Left forelimb (tissue), 1 donor: ENCODE measurements at places on chromosomes 16 and 17.

GRCh38 chr17:79461041-79461440, 149.8 kb downstream of the RBFOX3 start:
- DNase-seq, result no peak

- DNase-seq, result no peak
These were observed 399.5 kb upstream of the TNRC6C start for GRCh38 chr17:77558846-77559626.

- DNase-seq, result no peak
These were observed 21.2 kb upstream of the TAOK1 start for GRCh38 chr17:29368926-29369325.

- no peak for DNase-seq
These were observed 206.8 kb upstream of the MON1B start for GRCh38 chr16:76984196-76984595.

DNA sequence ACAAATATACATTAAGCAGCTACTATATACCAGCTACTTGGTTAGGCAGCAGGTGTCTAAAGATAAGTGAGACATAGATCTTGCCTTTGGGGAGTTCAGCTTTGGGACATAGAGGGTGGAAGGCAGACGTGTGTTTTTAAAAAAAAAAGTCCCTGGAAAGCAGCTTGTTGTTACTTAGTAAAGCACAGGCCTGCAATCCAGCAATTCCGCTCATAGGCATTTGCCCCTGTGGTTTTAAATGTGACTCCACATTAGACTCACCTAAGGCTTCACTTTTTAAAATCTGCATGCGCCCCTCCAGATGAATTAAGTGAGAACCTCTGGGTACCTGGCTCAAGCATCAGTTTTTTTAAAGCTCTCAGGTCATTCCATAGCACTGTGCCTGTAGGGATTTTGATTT, 7.2 kb upstream of the MLYCD start:
- no peak for DNase-seq

- no peak for DNase-seq
These were observed 73.7 kb downstream of the ADCY9 start for GRCh38 chr16:4042581-4042980.

GRCh38 chr17:82051776-82052637, at the start of the genes GPS1 and RFNG:
Gene GPS1 (plus strand): TSS chr17:82051898. CDS start chr17:82051932, 34 bp downstream.
Gene RFNG (minus strand): TSS chr17:82051811. CDS start chr17:82051766, 45 bp downstream.
- peak; percentile 87 for DNase-seq

DNA sequence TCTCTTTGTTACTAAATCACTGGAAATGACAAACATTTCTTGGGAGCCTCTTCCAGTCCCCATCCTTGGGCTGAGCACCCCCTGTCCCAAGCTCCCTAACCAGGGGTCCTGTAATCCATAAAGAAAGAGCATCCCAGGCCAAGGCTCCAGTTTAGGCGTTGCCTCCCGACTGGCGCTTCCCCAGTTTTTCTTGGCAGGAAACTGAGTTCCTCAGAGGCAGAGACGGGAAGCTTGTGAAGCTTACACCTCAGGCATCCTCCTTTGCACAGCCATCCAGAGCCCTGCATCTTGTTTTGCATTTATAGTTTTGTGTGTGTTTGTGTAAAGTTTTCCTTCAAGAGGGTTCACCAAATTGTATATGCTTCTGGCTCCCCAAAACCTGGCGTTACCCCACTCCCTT, 7.1 kb downstream of the COPZ2 start:
- DNase-seq, result no peak

- DNase-seq, result peak; percentile 60
These were observed 9.9 kb downstream of the PER1 start for GRCh38 chr17:8142158-8142886.

DNA sequence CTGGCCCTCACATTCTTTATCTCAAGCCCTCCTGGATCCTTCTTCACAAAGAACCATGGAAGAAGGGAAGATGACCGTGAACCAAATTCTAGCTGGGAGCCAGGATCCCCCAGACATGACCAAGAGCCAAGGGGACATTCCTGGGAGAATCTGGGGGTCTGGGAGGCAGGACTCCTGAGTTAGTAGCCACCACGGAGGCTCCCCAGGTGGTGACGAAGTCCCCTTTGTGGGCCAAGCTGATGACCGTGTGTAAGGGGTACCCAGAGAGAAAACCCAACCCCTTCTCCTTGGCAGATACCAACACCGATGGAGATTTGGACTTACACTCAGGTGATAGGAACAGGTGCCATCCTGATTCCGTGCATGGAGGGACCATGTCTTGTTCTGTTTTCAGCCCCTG, 6.8 kb upstream of the GFAP start:
- no peak for DNase-seq

DNA sequence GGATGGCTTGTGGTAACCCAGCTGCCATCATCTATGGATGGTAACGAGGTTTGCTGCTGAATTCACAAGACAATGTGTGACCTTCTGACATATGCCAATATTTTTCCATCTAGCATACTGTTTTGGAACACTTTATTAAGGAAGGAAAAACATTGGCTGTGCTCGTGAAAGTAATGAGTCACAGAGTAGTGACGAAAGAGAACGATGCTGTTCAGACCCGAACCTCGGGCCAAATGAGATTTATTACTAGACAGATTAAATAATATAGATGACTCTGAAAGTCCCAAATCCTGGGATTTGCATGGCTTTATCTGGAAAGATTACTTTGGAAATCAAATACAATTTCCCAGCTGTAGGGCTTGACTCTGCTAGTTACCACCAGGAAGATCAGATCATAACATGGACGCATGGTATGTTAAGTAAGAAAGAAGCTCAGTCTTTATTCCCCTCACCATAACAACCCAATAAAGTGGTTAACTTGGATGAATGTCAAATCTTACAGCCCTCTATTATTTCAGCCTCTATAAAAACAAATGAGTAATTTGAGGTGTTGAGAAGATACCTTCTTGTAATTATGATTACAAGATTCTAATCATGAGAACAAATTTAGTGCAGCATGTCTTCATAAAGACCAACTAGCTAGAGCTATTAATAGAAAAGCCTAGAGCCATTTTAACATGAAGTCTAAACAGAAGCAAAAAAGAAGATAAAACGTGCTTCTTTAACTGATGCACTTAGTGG, 32.6 kb downstream of the ERN1 start:
- no peak for DNase-seq

DNA sequence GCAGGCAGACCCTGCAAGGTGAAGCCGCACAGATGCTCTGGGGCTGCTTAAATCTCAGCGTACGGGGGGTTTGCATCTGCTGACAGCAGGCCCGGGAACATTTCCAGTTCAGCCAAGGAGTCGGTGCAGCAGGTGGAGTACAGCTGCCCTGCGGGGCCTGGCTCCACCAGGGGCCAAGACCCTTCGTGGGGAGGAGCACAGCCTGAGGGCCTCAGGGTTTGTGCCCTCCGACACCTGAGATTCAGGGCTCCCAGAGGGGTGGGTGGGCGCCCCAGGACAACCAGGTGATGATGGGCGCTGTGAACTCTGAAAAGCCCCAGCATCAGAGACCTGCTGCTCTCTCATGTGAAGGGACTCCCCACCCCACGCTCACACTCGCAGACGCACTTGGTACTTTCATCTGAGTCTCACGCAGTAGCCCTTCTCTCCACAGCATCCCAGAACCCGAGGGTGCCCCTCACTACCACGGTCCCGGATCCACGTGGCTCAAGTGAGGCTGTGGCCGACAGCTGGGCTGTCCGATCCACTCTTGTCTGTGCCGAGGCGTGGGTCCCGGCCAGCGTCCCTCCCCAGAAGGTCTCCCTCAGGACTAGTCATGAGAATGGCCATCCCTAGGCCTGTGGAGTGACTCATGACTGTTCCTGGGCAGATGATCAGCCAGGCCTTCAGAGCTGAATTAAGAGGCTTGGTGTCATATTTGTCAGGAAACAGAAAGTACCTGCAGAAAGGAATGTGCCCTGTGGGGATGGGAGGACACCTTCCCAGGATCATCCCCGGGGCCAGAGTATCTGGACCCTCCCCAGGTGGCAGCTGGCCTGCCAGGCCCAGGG, 29.6 kb downstream of the ACSF3 start:
- DNase-seq, result no peak

DNA sequence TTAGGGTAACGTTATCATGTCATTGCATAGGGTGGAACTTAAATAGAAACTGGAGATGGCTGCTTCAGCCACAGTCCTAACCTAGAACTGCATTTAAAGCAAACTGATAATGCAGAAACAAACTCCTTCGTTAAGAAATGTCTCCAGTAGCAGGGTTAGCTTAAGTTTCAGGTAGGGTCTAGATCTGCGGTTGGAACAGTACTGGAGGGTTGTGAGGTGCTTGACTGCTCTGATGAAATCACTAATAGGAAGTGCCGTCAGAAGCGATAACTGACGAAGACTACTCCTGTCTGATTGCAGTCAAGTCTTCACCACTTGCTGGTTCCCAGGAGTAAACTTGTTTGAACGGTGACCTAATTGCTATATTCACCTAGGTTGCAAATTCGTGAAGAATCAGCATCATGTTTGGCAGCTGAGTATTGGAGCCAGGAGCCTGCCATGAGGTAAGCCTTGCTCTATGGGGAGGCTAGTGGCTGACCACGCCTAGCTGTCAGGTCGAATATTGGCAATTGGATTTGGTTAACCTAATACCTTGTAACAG, 24.5 kb downstream of the TRPV2 start:
- DNase-seq, result no peak

DNA sequence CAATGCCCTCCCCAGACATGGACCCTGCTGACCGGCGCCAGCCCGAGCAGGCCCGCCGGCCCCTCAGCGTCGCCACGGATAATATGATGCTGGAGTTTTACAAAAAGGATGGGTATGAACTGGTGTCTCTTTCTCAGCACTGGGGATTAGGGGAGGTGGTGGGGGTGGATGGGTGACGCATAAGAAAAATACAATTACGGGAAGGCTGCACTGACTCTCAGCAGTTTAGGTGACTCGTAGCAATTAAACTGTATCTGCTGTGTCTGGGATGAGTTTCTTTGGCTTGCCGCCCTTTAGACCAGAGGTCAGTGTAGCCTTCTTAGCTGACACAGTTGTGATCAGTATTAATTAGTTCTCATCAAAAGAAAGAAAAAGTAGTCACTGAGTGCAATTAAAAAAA, 59.0 kb downstream of the ELAC2 start:
- DNase-seq, result no peak

DNA sequence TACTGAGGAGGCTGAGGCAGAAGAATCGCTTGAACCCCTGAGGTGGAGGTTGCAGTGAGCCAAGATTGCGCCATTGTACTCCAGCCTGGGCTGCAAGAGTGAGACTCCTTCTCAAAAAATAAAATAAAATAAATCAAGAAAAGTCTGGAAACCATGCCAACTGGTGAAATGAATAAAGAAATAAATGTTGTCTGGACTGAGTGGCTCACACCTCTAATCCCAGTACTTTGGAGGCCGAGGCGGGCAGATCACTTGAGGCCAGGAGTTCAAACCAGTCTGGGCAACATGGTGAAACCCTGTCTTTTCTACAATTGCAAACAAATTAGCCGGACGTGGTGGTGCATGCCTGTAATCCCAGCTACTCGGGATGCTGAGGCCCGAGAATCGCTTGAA, 744 bp upstream of the LRRC37A3 start:
- DNase-seq, result no peak

DNA sequence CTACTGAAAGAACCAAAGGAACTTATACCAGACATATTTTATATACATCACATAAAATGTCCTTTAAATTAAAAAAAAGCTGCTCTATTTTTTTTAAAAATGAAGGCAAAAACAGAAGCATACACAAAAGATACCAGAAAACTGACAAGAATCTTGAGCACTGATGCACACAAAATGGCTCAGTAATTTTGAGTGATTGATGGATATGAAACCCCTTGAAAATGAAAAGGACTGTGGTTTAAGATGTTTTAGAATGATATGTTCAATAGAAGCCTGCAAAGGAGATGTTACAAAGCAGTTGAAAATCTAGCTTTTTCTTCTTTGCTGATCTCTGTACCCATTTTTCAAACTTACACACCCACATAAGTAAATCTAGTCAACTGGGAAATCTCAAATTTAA, 2.7 kb downstream of the C16orf87 start:
- no peak for DNase-seq

DNA sequence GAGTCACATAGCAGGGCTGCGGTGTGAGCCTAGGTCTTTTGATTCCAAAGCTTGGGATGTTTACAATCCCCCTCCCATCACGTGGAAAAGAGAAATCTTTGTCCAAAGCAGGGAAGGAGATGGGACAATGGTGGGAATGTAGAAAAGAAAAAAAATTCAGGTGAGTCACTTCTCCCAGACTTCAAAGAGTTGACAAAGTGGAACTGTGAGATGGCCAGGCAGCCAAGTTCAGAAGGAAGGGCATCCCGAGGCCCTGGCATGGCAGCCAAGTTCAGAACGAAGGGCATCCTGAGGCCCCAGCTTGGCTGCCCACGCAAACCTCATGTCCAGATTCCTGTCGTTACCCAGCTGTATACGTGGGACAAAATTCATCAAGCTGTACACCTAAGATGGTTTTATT, 47.5 kb downstream of the FOXL1 start:
- DNase-seq, result no peak

DNA sequence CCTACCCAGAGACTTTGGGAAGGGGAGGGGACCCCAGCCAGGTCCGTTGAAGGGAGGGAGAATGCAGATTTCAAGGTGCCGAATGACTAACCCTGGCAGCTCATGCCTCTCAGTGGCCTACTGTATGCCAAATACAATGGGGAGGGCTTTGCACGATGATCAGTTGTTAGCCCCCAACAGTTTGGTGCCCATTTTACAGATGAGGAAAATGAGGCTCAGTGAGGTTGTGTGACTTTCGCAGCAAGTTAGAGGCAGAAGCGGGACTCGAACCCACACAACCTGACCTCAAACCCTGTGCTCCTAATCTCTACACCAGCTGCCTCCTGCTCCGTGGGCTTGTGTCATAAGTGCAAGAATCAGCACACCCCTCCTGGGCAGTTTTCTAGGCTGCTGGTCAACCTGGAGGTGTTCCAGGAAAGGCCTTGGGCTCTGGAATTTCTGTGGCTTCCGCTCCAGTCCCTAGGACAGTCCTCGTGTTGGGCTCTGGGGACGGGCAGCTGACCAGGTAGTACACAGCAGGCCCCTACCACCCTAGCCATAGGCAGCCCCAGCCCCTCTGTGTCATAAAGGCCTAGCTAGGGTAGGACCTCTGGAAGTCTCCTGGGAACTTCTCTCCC, 11.9 kb upstream of the NAGPA start:
- DNase-seq, result no peak

GRCh38 chr17:79796444-79796762, 474 bp downstream of the CBX8 start:
- DNase-seq, result no peak

GRCh38 chr17:7886227-7887037, 2.2 kb upstream of the CHD3 start:
- no peak for DNase-seq

DNA sequence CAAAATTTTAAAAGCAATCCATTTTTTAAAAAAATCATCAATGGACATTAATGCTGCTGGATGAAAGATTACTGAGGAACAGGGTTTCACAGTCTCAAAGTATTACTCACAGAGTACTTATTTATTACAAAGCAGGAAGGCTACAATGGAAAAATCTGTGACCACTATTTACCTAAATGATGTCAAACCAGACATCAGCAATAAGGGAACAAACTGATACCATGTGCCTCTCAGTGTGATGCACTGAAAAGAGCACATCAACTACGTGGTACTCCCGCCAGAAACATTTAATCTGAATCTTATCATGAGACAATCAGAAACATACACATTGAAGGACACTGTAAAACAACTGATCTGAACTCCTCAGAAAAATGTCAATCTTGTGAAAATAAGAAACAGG, 124.2 kb downstream of the PARN start:
- no peak for DNase-seq
